Cerebellum (tissue), 4 donors: ENCODE measurements at places on chromosomes 1 and 21. TPM values are rescaled to one million over a fixed set of nuclear protein-coding genes. Genes with fewer than 3 reads are reported as not detected.

The HPCA gene
- total RNA-seq = 25.2 TPM

The DYNLT5 gene
- 14.9 TPM for total RNA-seq

The AIRE gene
- total RNA-seq = 0.09 TPM

The CSTB gene
- total RNA-seq = 4.4 TPM

The OR2L2 gene
- 2.1 TPM for total RNA-seq

The ZYG11A gene
- total RNA-seq = 0.64 TPM

The UBASH3A gene
- not detected for total RNA-seq

The CD84 gene
- total RNA-seq = 2.1 TPM

The FUBP1 gene
- total RNA-seq = 395 TPM

GRCh38 chr21:44485254-44485793, 30.0 kb downstream of the LRRC3 start:
- no peak for DNase-seq

GRCh38 chr1:209652121-209652735, at the start of gene LAMB3:
Gene LAMB3 (minus strand): TSS chr1:209652425. CDS start chr1:209650944, 1,481 bp downstream.
- DNase-seq = no peak

DNA sequence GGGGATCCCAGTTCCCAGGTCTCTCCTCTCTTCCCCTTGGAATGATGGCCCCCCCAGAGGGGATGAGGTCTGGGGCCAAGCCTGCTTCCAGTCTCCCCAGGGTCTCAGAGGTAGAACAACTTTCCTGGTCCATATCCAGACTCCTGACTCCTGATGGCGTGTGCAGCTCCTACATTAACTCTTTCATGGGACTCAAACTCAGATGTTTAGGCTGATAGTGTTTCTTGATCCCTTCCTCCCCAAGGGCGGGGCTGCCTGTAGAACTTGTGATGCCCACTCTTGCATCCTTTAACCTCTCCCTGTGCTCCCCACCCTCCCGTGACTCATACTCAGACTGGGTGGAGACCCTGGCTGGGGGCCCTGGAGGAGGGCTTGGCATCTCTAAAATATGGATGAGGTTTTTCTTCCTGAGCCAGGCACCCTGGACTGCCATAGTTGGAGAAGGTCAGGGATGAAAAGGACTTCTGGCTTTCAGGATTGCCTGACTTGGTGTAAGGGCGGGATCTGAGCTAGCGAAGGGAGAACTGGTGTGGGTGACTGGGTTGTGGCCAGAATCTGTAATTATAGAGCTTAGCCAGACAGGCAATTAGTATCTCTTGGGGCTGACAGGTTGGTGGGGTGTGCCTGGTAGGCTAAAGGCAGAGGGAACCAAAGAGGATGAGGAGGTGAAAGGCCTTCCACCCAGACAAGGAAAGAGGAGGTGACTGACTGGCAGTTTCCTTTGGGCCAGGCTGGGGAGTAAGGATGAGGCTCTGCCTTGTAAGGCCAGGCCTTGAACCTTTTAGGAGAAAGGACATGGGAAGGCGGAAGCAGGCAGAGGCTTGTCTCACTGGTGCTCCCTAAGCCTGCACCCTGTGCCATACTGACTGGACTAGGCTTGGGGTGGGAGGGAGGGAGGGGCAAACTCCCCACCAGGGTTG, 1.5 kb downstream of the ATP8B2 start:
- DNase-seq = no peak

DNA sequence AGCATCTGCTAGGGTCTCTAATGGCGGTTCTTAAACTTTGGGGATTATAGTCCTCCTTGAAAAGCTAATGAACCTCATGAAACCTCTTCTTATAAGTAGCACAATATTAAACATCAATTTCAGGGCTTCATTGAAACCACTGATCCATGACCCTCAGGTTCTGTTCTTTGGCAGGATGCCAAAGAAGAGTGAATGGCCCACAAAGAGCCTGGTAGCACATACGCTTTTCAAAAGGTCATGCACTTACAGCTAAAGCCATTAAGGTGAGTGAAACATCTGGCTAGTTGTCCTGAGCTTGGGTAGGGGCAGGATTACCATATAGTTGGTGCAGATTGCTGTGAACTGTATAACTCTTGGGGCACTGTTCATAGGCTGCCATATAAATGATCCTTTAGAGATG, 42.3 kb downstream of the MDM4 start:
- no peak for DNase-seq

DNA sequence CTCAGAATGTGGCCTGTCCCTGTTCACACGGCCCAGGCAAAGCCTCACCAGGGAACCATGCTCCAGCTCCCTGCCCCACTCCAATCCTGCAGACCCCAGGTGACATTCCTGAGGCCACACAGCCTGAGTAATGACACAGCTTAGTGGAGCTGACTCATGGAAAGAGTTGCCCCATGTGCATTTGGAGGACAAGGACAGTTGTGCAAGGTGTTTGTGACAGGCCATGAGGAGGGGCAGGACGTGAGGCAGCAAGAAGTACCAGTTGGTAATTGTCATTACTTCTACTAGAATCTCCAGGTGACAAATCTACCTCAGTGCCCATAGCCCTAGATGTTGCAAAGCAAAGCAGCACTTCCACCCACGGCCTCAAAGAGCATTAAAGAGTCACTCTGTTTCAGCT, 15.2 kb downstream of the PRR9 start:
- no peak for DNase-seq

DNA sequence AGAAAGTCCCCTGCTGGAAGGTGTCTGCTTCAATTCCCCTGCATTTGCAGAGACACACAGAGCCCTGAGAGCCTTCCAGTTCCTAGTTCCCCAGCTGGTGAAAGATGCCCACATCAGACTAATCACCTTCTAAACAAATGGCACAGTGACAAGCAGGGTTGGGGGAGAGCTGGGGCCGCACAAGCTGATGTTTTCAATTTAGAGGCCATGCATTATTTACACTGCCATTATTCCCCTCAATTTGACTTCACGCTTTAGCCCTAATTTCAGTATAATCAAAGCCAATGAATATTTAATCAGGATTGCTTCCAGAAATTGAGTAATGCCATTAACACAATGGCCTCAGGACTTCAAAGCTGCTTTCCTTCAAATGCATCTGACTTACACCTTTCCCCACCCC, 81.5 kb downstream of the BEND5 start:
- no peak for DNase-seq

DNA sequence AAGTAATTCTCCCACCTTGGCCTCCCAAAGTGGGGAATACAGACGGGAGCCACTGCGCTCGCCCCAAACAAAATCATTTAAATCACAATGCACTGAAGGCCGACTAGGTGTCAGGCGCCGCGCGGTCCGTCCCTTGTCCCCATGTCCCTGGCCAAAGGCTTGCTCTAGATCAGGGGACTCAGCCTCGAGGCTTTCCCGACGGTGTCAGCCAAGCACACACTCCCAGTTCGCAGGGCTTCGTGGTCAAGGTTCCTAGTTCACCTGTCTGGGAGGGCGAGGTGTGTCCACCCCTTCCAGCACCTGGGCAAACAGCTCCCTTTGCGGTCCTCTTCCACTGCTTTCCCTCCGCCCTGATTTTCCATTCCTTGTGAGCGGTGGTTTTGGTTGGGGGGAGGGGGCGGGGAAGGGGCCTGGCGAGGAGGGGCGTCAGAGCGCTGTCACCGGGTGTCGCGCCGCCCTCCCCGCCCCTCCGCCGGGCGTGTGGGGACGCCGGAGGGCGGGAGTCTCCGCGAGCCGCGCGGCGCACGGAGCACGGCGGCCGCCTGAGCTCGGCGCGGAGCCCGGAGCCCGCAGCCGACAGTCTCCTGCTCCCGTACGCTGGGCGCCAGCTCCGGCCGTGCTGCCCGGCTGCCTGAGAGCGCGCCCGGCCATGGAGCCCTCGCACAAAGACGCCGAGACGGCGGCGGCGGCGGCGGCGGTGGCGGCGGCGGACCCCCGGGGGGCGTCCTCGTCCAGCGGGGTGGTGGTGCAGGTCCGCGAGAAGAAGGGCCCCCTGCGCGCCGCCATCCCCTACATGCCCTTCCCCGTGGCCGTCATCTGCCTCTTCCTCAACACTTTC, at the start of gene STUM:
TSS of gene STUM (plus strand) at position 509 of the 838 bp plus-strand sequence. CDS start at position 650, 141 bp downstream.
- DNase-seq = peak; percentile 60

GRCh38 chr1:109573785-109574184, 25.4 kb downstream of the GNAI3 start:
- no peak for DNase-seq

GRCh38 chr1:160579216-160579701, at the start of gene CD84:
Gene CD84 (minus strand): TSS chr1:160579496. CDS start chr1:160579437, 59 bp downstream.
- no peak for DNase-seq

- peak; percentile 45 for DNase-seq
These were observed 431 bp downstream of the EEIG2 start for GRCh38 chr1:108560189-108560873.

DNA sequence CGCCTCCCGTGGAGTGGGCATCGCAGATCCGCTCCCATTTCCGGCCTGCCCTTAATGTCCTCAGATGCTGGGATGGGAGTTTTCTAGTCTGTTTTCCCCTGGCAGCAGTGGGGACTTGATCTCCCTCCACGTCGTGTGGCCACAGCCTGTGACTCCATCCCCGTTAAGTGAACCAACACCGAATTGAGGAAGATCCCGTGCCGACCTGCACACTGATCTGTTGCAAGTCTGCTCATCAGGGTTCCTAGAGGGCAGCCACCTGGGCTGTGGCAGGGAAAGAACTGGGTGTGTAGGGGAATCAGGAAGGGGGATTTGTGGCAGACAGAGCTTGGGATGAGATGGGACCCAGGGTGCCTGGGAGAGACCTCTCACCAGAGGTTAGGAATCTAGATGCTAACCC, 23.3 kb upstream of the CDK18 start:
- no peak for DNase-seq

GRCh38 chr1:222196288-222196687, 351.6 kb downstream of the HHIPL2 start:
- DNase-seq = no peak

- no peak for DNase-seq
These were observed 267.6 kb upstream of the SGIP1 start for GRCh38 chr1:66266350-66266749.

DNA sequence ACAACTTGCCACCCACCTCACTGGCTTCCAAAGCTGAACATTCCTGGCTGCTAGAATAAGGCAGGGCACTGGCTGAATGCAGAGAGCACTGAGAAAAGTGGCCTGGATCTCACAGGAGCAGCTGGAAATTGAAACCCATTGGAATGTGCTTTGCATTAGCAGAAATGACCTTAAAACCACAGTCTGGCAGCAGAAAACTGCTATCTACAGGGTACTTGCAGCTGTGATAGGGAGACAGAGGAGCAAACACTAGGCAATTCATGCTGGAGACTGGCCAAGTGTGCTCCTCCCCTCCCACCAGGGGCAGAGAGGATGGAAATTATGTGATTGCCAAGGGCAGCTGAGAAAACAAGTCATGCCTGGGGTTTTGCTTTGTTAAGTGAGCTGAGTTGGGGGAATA, 47.2 kb downstream of the HSD3B1 start:
- DNase-seq = no peak

DNA sequence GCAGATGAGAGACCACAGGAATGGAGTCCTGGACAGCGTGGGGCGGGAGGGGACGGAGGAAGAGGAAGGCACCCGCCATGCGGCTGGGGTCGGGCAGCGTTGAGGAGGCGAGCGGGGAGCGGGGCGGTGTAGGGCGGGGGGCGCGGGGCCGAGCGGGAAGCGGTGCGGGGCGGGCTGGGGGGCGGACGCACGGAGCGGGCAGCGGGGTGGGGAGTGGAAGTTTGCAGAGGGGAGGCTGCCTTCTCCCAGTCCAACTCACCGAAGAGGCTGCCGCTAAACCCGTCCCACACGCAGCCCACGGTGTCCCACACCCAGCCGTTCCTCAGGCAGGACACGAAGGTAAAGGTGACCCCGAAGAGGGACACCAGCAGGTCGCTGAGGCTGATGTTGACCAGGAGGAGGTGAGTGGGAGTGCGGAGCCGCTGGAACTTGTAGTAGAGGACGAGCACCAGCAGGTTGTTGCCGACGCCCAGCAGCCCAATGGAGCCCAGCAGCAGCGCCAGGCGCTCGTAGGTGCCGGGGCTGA, 483 bp downstream of the CHML start:
- DNase-seq = no peak

GRCh38 chr1:20430355-20431175, 55.4 kb downstream of the CAMK2N1 start:
- DNase-seq = no peak

- no peak for DNase-seq
These were observed 25.6 kb downstream of the C1orf21 start for GRCh38 chr1:184412472-184412871.

DNA sequence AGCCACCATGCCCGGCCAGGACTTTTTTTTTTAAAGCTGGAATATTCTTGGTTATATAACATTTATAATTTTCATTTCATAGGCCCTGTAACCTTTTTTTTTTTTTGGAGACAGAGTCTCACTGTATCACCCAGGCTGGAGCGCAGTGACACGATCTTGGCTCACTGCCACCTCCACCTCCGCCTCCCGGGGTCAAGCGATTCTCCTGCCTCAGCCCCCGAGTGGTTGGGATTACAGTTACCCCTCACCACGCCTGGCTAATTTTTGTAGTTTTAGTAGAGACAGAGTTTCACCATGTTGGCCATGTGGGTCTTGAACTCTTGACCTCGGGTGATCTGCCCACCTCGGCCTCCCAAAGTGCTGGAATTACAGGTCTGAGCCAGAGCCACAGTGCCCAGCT, 12.6 kb downstream of the ZYG11B start:
- DNase-seq = no peak

GRCh38 chr1:78210175-78210574, 164.4 kb downstream of the GIPC2 start:
- DNase-seq = no peak

DNA sequence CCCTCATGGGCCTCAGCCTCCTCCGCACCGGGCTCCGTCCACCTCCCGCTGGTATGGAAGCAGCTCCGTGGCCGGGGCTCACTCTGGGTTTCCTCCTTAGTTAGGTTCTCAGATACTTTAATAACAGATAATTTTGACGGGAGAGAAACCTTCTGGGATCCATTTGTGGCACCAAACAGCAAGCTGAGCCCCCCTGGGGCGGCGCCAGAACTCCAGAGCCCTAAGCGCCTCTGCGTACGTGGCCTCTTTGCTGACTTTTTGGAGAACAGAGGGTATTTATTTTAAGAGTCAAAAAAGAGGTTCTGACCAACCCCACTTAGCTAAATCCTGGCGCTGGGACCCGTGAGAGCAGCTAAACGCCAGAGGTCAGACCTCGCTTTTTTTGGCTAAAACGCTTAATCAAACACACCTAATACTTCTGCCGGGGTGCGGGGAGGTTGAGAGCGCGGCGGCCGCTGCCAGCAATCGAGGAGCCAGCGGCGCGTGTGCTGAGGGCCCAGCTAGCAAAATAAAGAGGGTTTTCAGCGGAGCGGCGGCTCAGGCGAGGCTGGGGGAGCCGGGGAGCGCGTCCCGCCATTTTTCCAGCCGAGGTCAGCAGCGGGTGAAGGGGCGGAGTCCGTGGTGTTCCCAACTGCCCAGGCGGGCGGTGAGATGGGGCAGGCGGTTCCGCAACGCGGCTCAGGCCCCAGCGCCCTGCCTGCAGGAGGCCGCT, 171.7 kb downstream of the PRDM16 start:
- DNase-seq = no peak

DNA sequence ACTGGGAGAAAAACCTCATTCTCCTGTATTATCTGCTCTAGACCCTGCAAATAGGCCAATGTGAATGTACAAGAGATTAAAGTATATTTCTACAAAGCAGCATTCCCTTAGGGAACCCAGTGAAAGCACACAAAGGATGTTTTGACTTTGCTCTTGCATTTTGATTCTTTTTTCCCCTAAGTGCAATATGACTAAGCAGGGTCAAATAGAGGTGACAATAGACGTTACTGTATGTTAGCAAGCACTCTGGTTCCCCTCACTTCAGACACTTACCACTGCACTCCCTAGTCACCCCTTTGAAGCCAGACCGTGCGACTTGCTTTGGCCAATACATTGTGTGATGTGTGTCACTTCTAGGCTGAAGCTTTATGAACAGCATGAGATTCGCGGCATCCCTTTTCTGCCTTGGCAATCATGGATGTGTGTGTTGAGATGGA, 209.7 kb downstream of the RHOU start:
- no peak for DNase-seq
